ENCODE measurements at places on chromosomes 2 and 18.

- no peak for DNase-seq
Observed at GRCh38 chr2:74226648-74227213, 28.3 kb downstream of the MTHFD2 start.

GRCh38 chr2:200239216-200239615, 67.3 kb upstream of the SPATS2L start:
- DNase-seq = no peak

- no peak for DNase-seq
Observed at GRCh38 chr2:206512999-206513398, 69.7 kb downstream of the ADAM23 start.

GRCh38 chr2:112310906-112311305, 35.5 kb downstream of the ZC3H6 start:
- no peak for DNase-seq

- DNase-seq = no peak
Observed at GRCh38 chr2:111671426-111672150, 212.4 kb downstream of the ANAPC1 start.

DNA sequence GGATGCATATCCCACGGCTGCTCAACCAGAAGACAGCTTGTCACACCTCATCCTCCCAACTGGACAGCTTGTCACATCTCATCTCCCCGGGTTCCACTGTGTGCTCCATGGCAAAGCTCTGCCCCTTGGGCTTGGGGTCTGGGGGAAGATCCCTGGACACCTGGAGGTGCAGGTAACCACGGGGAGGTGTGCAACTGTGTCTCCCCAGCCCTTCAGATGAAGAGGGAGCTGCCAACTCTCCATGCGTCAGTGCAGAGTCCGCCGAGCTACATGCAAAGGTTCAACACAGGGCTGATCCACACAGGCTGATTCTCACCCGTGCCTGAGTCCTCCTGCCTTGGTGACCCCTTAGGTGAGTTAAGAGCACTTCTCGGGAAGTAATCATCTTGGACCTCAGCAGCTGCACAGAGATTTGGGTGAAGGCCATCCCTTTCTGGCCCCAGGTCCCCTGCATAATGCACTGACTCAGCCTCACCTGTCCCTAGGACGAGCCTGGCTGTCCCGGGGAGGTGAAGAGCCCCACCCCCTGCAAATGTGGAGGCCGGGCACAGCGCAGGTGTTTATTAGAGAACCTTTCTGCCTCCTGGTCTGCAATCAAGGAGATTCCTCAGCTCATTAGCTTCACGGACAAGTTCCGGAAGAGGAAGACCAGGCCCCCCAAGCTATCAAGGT, 157.9 kb downstream of the PXDN start:
- DNase-seq = no peak
